ENCODE measurements at places on chromosomes 6 and 20. TPM values are rescaled to one million over a fixed set of nuclear protein-coding genes. Genes with fewer than 3 reads are reported as not detected.

Gene ZNF311
- 2.3 TPM for total RNA-seq

Gene RAD21L1
- not detected for total RNA-seq

Gene PFDN6
- total RNA-seq: 78.0 TPM

Gene KCNK17
- total RNA-seq: not detected

Gene MATN4
- total RNA-seq: not detected

Gene TCF21
- 8.2 TPM for total RNA-seq

Gene DEF6
- 1.3 TPM for total RNA-seq

Gene C20orf141
- not detected for total RNA-seq

Gene TRIM31
- total RNA-seq: not detected

Gene RING1
- total RNA-seq: 22.8 TPM

Gene TCP11
- total RNA-seq: 0.19 TPM

Gene JAG1
- total RNA-seq: 117 TPM

Gene MGME1
- 13.0 TPM for total RNA-seq

Gene RGS17
- 9.3 TPM for total RNA-seq

Gene ZNF165
- total RNA-seq: 0.38 TPM

Gene SNRNP48
- 13.0 TPM for total RNA-seq

Gene ANKRD60
- not detected for total RNA-seq

Gene PNPLA1
- not detected for total RNA-seq

Gene FILIP1
- total RNA-seq: 0.58 TPM

Gene VNN1
- total RNA-seq: under 0.01 TPM

Gene TINAG
- not detected for total RNA-seq

Gene KCNQ5
- 5.1 TPM for total RNA-seq

Gene GSTA4
- total RNA-seq: 46.5 TPM

Gene ANKEF1
- 0.96 TPM for total RNA-seq

Gene FAM83B
- 0.28 TPM for total RNA-seq

Gene SNAP91
- total RNA-seq: not detected

Gene PRDM1
- 0.58 TPM for total RNA-seq

Gene ACTR5
- 7.5 TPM for total RNA-seq

Gene PRDM13
- total RNA-seq: not detected

Gene MDN1
- 21.4 TPM for total RNA-seq

Gene ARG1
- total RNA-seq: not detected

Gene ARFGEF3
- total RNA-seq: 0.56 TPM

Gene SLC25A27
- 1.5 TPM for total RNA-seq

Gene PTCRA
- not detected for total RNA-seq

Gene RPS21
- 873 TPM for total RNA-seq

Gene VIP
- total RNA-seq: not detected

Gene PLCB1
- 23.4 TPM for total RNA-seq

Gene BMP5
- 1.1 TPM for total RNA-seq

Gene BANF2
- not detected for total RNA-seq

Gene AVP
- total RNA-seq: not detected

Gene RSPH4A
- under 0.01 TPM for total RNA-seq

Gene TRDN
- total RNA-seq: not detected

Gene DSN1
- 25.9 TPM for total RNA-seq

Gene SF3B5
- 80.6 TPM for total RNA-seq

Gene GPR63
- total RNA-seq: 0.28 TPM

Gene BPI
- not detected for total RNA-seq

Gene ACTL10
- 2.7 TPM for total RNA-seq

Gene HSPA1L
- total RNA-seq: 1.3 TPM

Gene SCRT2
- total RNA-seq: not detected

Gene EYS
- total RNA-seq: under 0.01 TPM
